ENCODE measurements at places on chromosomes 4 and X.
A peak's percentile ranks its signal among the peaks of the same experiment; 100 is the strongest.

GRCh38 chr4:81946996-81947395 lies 426.8 kb downstream of the HNRNPD start:
- DNase-seq: no peak

- DNase-seq: no peak
Measured at GRCh38 chr4:17027495-17027894, 129.1 kb upstream of the LDB2 start.

- no peak for DNase-seq
Measured at GRCh38 chr4:105551965-105552746, at the start of gene ARHGEF38. Gene ARHGEF38 (plus strand): TSS chr4:105552620. CDS start chr4:105552766, 146 bp downstream.

- no peak for DNase-seq
Measured at GRCh38 chr4:7906171-7906701, 33.4 kb downstream of the AFAP1 start.

DNA sequence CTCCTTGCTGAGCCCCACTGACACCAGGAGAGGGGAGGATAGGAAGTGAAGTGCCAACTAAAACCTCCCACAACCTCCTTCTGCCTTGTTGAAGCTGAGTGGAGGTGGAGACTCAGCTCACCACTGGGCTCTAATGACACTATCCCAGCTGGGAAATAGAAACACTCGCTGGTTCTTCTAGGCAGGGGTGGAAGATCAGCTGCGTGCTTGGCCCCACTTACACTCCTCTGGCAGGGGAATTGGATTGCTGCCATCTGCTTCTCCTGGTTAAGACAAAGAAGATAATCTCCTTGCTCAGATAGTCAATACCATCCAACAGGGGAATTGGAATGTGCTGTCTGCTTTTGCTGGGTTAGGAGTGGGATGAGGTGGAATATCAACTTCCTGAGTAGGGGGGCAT lies 392.5 kb downstream of the ZNF674 start:
- DNase-seq: no peak

DNA sequence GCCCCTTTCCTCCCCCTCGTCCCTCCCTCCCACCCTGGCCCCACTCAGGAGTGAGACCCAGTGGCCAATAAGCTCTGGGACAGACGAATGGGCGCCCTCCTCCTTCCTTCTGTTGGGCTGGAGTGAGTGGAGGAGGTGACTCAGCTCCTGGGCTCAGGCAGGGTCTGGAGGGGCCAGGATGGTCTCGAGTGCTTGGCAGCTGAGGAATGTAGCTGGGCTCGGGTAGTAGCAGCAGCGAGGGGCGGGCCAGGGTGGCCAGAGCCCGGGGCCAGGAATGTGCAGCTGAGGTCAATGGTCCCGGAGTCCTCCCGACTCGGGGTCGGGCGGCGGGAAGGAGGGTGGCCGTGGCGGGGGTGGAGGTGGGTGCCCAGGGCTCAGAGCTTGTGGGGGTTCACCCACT lies 15.0 kb downstream of the G6PD start:
- DNase-seq: no peak

- no peak for DNase-seq
Measured at GRCh38 chrX:14030174-14030530, 460 bp upstream of the GEMIN8 start.

GRCh38 chr4:137923494-137923893 lies 318.7 kb downstream of the SLC7A11 start:
- no peak for DNase-seq

- no peak for DNase-seq
Measured at GRCh38 chr4:52172166-52172565, 121.1 kb downstream of the SPATA18 start.

DNA sequence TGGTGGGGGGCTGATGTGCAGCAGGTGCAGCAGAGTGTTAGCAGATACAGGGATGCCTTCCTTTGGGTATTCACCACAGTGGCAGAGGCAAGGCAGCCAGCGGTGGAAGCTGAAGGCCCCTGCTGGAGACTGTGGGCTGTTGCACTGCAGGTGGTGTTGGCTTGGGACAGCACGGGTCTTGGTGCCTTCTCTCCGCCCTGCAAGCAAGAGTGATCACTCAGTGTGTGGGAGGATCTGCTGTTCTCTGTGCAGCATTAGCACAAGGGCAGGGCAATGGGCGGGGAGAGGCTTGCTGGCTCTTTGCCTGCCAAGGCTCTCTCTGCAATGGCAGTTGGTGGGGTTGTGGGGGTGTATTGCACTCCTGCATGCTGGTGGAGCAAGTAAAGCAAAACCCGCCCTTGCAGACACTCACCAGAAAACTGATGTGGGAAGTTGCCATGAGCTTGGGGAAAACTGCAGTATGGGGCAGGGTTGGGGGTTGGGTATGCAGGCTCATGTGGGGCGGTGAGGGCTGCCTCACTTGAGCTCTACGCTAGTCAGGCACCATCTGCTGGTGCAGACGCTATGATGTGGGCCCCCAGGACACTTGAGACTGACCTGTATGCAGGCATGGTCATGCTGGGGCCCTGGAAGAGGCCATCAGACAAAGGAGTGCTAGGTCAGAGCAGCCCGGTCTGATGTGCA lies 820.8 kb upstream of the GRIA3 start:
- no peak for DNase-seq

GRCh38 chr4:3292571-3293400 lies at the start of gene RGS12:
Gene RGS12 (plus strand): TSS chr4:3293021. CDS start chr4:3316171, 23,150 bp downstream.
- peak; percentile 96 for DNase-seq

DNA sequence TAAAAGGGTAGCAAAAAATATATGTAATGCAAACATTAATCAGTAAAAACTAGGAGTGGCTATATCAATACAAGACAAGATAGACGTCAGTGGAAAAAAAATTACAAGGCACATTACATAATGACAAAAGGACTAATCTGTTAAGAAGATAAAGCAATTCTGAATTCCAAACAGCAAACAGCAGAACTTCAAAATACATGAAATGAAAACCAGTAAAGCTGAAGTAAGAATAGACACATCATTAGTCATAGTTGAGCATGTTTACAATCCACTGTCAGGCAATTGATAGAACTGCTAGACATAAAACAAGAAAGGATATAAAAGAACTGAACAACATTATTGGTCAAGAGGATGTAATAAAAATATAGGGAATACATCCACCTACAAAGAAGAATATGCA lies 12.2 kb downstream of the SULT1B1 start:
- DNase-seq: no peak

DNA sequence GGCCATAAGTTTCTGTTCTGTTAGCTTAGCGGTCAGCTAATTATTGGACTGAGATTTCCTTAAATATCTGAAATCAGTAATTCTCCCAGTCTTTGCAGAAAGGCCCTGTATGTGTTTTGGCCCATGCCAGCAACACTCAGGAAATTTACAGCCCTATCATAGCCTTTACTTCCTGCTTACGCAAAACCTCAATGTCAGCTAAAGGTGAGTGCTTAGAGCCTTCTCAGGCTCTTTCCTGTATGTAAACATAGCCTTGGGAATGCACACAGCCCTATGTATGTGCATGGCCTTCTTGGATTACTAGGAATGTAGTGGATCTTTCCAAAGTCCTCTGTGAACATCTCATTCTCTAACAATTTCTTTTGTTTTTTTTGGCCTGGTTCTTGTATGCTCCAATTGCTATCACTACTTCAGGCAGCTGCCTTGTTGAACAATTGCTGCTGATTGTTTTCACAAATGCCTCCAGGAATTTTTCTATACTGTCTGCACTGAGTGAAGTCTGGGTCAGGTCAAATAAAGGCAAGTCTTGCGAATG lies 200.0 kb downstream of the PPP1R2C start:
- no peak for DNase-seq

GRCh38 chr4:4302416-4302815 lies 12.4 kb downstream of the ZBTB49 start:
- DNase-seq: no peak

DNA sequence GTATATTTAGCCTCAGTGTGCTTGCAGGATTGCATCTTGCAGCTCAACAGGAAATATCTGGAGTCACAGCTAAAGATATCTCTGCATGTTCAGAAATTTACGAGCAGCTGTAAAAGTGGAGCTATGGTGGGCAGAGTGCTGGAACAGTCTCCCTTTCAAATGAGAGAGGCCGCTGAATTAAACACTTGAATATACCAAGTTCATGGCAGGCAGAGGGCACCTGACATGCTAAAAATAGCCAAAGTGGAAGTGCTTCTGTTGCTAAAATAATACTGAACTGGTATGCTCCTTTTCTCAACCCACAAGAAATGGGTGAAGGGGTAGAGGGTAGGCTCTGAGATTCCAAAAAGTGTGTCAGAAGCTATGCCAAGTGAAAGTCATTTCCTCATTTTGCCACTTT lies 98.1 kb downstream of the MGST2 start:
- DNase-seq: no peak

GRCh38 chrX:68596871-68597270 lies 50.6 kb upstream of the STARD8 start:
- no peak for DNase-seq

DNA sequence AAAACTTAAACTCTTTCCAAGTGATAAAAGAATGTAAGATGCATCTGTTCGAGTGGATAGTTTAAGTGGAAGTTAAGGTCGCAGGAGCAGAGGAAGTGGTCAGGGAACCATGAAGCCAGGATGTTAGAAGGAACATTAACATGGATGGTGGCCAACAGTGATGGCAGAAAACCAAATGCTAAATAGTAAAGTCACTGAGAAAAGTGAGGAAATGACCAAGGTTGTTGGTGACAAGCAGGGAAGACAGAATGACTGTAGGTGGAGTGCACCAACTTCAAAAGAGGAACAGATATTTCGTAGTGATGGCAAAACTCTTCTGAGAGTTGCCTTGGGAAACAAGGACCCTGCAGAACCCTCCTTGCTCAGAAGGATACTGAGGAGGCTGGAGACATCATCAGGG lies 226.2 kb downstream of the PALLD start:
- no peak for DNase-seq

DNA sequence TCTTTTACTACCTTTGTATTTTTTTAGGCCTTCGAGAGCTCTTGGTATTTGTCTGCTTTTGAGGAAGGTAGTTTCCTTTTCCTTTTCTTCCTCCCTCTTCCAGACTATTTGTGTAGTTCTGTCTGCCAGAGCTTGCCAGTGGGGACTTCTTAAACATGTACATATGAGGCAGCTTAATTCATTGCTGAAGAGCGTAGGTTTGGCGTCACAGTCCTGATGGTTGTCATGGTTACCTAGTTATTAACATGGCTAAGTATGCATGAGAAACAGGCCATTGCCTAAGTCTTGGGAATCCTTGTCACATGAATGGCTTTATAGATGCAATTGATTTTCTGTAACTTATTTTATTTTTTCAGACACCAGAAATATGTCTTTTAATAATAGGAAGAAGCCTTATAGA lies 48.5 kb upstream of the ARMCX2 start:
- DNase-seq: no peak

GRCh38 chrX:153875391-153876111 lies 10.4 kb downstream of the L1CAM start:
- peak; percentile 63 for DNase-seq

GRCh38 chrX:122856205-122856604 lies 327.9 kb upstream of the GRIA3 start:
- no peak for DNase-seq

GRCh38 chr4:72418458-72418857 lies 150.6 kb downstream of the ADAMTS3 start:
- peak; percentile 63 for DNase-seq

- no peak for DNase-seq
Measured at GRCh38 chr4:98921292-98921691, 7.6 kb downstream of the EIF4E start.

GRCh38 chr4:71980976-71981375 lies 50.8 kb upstream of the NPFFR2 start:
- DNase-seq: no peak

Data from Right ventricle myocardium superior (tissue), 1 donor.